C1 segment of cervical spinal cord (tissue), 14 donors: ENCODE measurements at places on chromosomes 4 and X.

GRCh38 chrX:83469551-83469950 lies 38.5 kb upstream of the POU3F4 start:
- no peak for DNase-seq

GRCh38 chr4:182343453-182343852 lies 100.3 kb downstream of the TENM3 start:
- DNase-seq: no peak

DNA sequence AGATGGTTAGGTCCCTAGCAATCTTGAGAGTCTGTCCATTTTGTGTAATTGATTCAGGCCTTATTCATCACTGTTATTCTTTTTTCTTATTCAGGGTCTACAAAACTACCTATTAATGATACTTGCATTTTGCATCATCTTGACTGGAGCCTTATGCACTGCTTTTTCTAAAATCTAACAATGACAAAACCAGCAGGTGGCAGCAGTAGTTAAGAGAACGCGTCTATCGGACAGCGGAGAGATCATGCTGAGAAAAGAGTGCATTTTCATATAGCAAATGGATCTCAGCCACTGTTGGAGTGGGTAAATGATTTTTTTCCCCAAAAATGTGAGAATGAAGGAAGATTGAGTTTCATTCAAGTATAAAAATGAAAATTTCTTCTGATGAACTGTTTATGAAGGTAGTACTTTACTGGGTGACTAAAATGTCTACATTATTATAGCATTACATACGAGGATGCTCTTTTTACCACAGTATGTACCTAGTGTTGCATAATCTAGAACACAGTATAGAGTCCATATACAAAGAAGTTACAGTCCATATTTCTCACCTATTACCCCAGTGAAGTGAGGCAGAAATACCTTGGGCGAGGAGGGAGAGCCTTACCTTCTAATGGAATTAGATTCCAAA lies 43.2 kb downstream of the TMEM144 start:
- DNase-seq: no peak

- no peak for DNase-seq
Measured at GRCh38 chrX:78527818-78528217, 131.3 kb downstream of the RTL3 start.

GRCh38 chr4:142778430-142778829 lies 67.7 kb downstream of the INPP4B start:
- DNase-seq: no peak

GRCh38 chr4:186079694-186080093 lies 10.7 kb downstream of the TLR3 start:
- no peak for DNase-seq

GRCh38 chr4:1984406-1985191 lies 24.2 kb downstream of the NELFA start:
- no peak for DNase-seq

DNA sequence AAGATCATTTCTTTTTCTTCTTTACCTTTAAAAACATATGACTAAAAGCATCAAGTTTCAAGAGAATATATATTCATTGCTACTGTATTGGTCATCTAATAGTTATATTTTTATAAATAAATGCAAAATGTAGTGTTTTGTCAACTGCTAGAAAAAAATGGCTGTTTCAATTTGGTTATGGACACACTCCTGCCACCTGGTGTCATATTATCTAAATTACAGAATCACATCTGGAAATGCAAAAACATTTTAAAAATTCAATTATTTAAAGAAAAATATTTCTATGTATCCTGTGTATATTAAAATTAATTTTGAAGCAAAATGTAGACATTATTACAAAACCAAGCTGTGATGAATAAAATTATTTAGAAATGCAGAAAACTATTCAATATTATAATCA lies 329.4 kb upstream of the PCDH18 start:
- DNase-seq: no peak

GRCh38 chrX:643911-644303 lies 13.3 kb downstream of the SHOX start:
- no peak for DNase-seq

DNA sequence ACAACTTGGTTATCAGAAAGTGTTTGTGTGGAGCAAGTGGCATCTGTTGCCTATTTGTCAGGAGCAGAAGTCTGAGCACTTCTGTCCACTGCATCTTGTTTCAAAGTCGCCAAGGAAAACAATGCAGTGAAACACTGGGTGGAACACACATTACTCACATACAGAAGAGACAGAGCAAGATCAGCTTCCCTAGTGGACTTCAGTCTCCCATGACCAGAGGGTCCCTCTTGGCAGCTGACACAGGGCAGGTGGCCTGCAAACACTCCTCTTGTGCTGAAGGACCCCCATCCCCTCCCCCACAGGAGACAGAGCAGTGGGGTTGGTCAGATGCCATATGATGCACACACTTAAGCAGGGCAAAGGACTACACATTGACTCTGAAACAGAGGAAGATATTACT lies 3.6 kb upstream of the BBS12 start:
- DNase-seq: no peak

- no peak for DNase-seq
Measured at GRCh38 chrX:41317477-41318208, 16.3 kb upstream of the DDX3X start.

GRCh38 chr4:79358438-79358837 lies 32.6 kb upstream of the NAA11 start:
- DNase-seq: no peak

DNA sequence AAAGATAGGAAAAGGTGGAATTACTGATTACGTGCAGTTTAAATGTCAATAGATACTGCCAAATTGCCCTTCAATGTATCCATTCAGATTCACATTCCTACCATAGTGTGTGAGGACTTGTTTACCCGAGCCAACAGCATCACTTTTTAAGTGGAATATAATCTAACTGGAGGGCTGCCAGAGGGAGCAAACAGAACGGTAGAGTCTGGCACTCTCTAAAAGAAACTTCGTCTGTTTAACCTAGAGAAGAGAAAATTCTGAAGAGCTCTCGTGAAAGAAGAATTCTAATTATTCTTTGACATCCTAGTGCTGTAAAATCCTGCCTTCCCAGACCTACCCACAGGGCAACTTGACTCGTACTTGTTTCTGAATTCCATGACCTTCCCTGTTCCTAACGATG lies 23.2 kb downstream of the SMIM43 start:
- DNase-seq: no peak
